ENCODE measurements at places on chromosomes 12 and 14.

DNA sequence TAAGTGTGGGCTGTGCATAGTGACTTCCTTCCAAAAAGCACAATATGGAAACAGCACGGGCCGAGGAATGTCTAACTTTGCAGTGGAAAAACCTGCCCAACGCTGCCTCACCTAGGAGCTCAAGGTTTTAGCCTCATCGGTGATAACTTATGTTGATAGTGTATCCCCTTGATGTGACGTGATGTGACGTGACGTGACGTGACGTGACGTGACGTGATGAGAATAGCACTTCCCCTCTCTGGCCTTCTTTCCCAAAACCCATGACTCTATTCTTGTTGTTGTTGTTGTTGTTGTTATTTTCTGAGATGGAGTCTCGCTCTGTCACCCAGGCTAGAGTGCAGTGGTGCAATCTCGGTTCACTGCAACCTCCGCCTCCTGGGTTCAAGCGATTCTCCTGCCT, 64.5 kb downstream of the KCNK13 start:
- no peak for DNase-seq

DNA sequence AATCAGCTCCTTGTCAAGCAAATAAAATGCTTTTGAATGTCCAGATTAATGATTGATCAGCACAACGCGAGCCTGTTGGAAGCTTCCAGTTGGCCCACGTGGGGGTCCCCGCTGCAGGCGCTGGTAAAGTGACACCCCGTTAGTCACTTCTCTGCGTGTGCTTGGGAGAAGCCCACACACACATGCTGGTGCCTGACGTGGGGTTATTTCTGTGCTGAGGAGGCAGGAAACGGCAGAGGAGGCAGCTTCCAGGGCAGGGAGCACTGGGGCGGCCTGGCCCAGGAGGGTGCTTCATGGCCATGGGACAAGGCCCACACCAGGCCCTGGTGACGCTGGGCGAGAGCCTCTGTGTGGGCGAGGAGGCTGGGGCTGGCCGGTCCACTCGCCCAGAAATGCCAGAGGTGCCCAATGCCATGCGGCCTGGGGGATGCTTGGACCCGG, 101.5 kb downstream of the KIF26A start:
- DNase-seq, result no peak

GRCh38 chr12:3574986-3575385, 84.0 kb downstream of the PRMT8 start:
- DNase-seq, result no peak

- no peak for DNase-seq
Measured at GRCh38 chr12:49340095-49340870, 3.3 kb upstream of the C1QL4 start.

DNA sequence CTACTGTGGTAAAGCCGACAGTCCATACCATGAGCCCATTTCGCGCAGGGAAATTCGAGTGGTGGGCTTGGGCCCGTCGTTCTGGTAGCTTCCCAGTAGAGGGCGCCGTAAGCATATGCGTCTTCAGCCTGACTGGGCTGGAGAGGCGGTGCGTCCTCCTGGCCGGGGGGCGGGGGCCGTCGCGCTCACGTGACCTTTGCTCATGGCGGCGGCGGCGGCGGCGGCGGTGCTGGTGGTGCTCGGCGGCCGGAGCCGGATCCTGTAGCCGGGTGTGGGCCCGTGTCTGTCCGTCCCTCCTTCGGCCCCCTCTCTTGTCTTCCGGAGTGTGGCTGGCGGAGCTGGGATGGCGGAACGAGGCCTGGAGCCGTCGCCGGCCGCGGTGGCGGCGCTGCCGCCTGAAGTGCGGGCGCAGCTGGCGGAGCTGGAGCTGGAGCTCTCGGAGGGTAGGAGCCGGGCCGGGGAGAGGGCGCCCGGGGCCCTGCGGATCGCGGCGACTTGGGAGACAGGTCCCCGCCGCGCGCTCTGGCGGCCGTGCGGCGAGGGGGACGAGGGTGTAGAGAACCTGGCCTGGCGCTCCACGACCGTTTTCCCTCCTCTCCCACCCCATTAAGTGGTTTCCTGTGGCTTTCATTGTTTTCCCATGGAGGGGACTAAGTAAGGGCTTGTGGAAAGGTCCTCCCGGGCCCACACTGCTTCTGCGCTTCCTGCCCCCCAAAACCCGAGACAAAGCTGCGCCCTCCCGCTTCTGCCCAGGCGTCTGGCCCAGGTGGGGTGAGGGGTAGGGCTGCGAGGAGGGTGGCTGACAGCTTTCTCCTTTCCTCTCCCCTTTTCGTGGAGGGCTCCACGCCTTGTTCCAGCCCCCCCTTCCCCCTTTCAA, at the start of gene DIP2B:
Gene DIP2B (plus strand): TSS at position 188 of the 877 bp plus-strand sequence. CDS start 156 bp downstream, at position 344.
- DNase-seq, result peak; percentile 63

DNA sequence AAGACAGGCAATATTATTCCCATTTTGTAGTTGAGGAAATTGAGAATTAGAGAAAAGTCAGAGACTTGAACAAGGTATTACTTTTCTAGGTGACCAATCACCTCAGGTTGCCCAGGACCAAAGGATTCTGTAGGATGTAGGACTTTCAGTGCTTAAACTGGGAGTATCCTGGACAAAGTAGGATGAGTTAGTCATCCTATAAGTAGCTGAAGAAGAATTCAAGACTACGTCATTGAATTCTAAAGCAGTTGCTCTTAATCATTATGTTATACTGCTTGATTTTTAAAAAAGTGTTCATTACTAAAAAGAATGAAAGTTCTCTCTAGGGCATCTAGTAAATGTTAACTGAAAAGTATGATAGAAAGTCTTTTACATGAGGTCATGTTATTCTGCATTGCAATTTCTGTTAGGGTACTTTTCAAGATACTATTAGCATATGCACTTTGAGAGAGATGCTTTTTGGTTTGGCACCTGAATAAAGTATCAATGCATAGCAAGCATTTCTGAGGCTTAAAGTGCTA, 101.7 kb downstream of the RTN1 start:
- DNase-seq, result no peak

- no peak for DNase-seq
Measured at GRCh38 chr14:95462491-95462890, 54.0 kb downstream of the SYNE3 start.
